Activated T-cell treated with anti-CD3 and anti-CD28 coated beads, Interleukin-2, amount 50 U/mL, for 72 hours (primary cell): ENCODE measurements at places on chromosomes 1 and 21.

- H3K4me1 ChIP-seq = no peaks in the 10 kb centered on the region
- no peak overlapping the region for H3K27ac ChIP-seq
- no peak for DNase-seq
- H3K4me3 ChIP-seq = no peak overlapping the region
- H3K27me3 ChIP-seq = no peaks in the 10 kb centered on the region
- no peaks in the 10 kb centered on the region for H3K36me3 ChIP-seq
These were observed 55.4 kb downstream of the TMCO4 start for GRCh38 chr1:19744335-19744743.

DNA sequence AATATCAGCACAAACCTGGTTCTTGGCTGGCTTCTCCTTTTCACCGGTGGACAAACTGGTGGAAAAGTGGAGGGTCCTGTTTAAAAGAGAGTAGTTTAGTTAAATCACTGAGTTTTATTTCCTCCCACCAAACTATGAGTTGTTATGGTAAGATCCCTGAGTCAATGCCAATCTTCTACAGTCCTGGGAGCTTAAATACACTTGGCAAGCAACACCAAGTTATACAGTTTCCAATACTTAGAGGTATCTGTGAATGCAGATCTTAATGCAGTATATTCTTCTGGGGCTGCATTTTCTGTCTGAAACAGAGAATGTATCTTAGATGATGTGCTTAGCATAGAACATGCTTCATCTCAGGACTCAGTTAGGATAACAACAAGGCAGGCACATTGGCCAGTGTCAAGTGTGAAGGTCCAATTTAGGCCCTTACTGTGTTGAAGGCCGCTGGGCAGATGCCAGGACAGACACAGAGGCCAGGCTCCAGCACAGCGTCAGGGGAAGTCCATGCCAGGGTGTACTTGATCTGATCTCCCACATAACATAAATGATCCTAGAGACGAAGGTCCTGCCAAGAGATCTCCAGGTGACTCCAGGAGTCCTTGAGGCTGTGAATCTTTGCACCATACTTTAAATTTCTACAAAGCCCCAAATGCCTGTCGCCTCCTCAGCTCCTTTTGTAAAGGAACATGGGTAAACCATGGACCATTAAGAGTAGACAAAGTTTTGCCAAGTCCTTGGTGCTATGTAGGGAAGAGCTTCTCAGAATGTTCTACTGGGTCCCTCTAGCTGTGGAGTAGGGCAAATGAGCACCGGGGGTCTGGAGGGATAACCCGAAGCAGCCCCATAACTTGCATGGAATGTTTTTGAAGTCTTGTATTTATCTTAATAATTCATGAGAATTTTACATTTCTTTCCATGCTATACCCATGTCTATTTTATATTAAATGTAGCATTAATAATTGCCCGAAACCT is 76.8 kb downstream of the KCNJ15 start:
- DNase-seq = no peak
- no peaks in the 10 kb centered on the region for H3K36me3 ChIP-seq
- no peaks in the 10 kb centered on the region for H3K4me1 ChIP-seq
- H3K27me3 ChIP-seq = no peaks in the 10 kb centered on the region
- H3K4me3 ChIP-seq = no peak overlapping the region

DNA sequence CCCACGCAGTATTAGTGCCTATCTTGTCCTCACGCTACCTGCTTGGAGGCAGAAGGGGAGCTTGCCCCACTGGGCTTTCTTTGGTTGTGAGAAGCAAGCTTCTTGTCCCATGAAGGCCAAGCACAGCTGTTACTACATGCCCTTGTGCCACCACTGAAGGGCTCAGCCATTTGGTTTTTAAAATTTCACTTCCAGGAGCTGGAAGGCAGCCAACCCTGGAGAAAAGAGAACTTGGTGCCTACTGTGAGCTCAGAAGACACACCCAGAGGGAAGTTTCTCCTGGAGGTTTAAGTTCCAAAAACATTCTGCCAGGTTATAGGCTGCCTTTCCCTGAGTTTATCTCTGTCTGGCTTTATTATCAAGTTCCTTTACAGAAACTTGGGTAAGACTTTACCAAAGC is 187.4 kb downstream of the SLC35F3 start:
- H3K27me3 ChIP-seq = peaks cover 10% of the 10 kb centered on the region
- H3K4me1 ChIP-seq = no peaks in the 10 kb centered on the region
- DNase-seq = no peak
- H3K36me3 ChIP-seq = no peaks in the 10 kb centered on the region
- H3K27ac ChIP-seq = no peak overlapping the region

DNA sequence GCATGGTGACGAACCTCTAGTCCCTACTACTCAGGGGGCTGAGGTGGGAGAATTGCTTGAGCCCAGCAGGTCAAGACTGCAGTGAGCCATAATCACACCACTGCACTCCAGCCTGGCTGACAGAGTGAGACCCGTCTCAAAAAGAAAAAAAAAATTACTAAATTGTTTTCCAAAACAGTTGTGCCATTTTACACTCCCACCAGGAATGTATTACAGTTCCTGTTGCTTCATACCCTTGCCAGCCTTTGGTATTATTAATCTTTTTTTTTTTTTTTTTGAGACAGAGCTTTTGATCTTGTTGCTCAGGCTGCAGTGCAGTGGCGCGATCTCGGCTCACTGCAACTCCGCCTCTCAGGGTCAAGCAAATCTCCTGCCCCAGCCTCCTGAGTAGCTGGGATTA is 55.9 kb downstream of the RPS6KA1 start:
- H3K27ac ChIP-seq = no peak overlapping the region
- no peaks in the 10 kb centered on the region for H3K27me3 ChIP-seq
- H3K36me3 ChIP-seq = no peaks in the 10 kb centered on the region
- DNase-seq = no peak
- no peak overlapping the region for H3K4me3 ChIP-seq
- peaks cover 40% of the 10 kb centered on the region for H3K4me1 ChIP-seq

DNA sequence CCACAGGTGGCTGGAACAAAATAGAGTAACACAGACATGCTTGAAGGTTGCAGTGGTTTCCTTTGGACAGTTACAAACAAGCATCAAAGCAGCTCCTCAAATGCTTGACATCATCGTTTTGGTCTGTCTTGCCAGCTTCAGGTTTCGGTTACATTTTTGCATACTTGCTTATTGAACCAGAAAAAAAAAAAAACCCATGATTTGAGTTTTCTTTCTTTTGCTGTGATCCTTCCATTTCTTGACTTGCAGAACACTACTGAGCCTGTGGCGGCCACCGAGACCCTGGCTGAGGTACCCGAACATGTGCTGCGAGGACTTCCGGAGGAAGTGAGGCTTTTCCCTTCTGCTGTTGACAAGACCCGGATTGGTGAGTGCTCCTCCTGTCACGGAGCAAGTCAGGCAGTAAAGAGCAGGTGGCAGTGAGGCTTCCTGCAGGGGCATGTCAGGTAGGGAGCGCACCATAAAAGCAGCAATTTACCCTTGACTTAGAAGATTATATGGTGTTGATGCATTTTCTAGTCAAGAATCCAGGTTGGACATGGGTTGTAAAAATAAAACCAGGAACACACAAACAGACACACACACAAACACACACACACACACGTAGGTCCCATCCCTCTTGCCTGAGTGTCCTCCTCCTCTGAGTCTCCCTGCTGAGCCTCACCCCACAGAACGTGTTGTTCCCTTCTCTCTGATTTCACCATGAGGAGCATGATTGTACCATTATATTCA is 30.9 kb downstream of the PRDM2 start:
- peaks cover 2% of the 10 kb centered on the region for H3K36me3 ChIP-seq
- H3K4me3 ChIP-seq = peak overlapping the region; percentile 82
- H3K27me3 ChIP-seq = no peaks in the 10 kb centered on the region
- H3K27ac ChIP-seq = peak overlapping the region; percentile 98
